Dermis microvascular lymphatic vessel endothelial cell (primary cell): ENCODE measurements at places on chromosomes 1 and 21.

GRCh38 chr1:107914119-107914765 is 50.7 kb downstream of the VAV3 start:
- no peak for DNase-seq

- DNase-seq: no peak
Observed at GRCh38 chr1:101389547-101389929, 152.7 kb downstream of the S1PR1 start.

DNA sequence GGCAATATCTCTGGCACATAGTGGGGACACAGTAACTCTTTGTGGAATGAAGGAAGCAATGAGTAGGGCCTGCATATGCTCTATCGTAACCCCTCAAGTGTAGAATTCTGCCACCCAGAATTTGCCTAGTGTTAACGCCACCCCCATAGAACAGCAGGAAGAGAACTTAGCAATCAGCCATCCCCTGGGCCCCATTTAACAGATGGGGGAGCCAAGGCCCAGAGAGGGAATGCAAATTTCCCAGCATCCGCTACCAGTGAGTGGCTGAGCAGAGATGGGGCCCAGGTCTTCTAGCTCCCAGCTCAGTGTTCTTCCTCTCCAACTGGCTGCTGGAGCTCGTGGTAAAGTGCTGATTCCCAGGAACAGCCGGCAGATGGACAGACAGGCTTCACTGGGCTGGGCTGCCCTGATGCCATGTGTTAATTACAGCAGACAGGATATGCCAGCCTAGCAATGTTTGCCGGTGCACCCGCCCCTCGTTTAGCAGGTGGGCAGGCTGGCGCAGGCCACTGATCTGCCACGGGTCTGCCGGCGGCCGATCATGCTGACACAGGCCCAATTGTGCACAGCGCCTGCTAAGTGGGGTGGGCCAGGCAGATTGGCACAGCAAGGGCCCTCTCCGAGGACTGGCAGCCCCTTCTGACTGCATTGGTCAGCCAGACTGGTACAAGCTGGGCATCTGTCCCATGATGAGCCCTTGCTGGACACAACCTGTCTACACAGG is 171.9 kb downstream of the IGSF21 start:
- DNase-seq: no peak

DNA sequence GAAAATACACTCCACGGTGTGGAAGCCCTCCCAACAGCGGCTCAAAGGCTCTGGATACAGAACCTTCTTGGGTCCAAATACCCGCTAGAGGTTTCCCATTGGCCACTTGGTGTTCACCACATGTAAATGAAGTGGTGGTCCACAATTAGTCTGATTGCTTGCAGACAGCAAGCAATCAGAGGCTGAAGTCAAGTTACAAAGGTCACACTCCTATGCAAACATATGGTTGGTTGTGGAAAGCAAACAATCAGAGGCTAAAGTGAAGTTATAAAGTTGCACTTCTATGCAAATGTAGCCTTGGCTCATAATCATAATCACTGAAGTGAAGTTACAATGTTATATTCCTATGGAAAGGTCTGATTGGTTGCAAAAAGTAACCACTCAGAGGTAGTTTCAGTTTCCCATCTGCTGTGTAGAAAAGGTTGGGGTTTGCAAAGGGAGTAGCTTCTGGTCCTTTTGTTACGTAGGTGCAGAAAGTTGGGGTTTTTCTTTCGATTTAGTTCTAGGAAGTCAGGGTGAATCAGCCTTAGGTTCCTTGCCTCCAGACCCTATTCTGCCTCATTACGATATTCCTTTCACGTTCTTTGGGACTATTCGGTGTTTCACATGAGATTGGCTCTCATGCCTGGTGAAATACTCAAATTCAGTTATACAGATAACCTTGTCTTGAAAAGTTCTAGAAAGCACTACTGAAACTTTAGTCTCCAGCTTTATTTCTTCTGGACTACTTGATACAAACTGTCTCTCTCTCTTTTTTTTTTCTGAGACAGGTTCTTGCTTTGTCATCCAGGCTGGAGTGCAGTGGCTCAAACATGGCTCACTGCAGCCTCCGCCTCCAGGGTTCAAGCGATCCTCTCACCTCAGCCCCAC is 36.7 kb upstream of the MTF2 start:
- DNase-seq: no peak

GRCh38 chr1:101089613-101090338 is 64.2 kb upstream of the DPH5 start:
- no peak for DNase-seq

DNA sequence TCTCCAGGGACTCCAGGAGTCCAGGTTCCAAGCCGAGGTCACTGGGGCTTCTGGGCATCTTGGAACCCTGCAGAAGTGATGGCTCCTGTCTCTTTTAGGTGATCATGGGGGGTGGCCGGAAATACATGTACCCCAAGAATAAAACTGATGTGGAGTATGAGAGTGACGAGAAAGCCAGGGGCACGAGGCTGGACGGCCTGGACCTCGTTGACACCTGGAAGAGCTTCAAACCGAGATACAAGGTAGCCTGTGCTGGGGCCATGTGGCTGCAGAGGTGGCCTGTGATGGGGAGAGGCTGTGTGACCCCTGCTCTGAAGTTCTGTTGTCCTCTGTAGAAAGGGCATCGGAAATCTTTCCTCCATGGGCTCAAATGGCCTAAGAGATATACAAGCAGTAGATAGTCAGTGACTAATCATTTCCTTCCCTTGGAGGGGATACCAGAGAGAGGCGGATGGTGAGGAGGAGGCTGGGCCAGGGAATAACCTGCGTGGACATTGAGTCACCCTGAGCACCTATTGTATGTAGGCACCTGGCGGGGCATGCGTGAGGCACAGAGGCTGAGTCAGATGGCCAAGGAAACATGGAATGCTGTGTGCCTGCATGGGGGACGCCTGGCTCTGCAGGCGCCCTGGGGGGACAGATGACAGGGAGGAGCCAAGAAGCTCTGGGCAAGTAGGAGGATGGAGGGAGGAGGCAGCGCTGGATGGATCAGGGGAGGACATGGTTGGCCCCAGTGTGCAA is 59.0 kb downstream of the ALPL start:
- DNase-seq: peak; percentile 69

DNA sequence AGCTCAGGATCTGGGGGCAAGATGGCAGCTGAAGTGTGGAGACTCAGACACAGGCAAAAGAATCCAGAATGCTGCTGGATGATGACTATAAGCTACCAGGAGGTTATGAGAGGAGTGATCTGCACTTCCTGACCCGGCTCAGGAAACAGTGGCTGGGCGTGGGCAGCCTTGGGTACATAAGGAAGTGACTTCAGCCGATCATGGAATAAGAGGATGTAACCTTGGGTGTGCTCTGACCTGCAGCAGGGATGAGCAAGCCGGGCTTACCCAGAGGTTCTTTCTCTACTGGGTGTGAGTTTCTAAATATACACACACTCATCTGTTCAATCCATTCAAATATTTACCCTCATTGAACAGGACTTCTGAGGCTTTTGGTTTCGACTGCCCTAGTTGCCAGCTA is 62.7 kb downstream of the CD34 start:
- DNase-seq: peak; percentile 98

DNA sequence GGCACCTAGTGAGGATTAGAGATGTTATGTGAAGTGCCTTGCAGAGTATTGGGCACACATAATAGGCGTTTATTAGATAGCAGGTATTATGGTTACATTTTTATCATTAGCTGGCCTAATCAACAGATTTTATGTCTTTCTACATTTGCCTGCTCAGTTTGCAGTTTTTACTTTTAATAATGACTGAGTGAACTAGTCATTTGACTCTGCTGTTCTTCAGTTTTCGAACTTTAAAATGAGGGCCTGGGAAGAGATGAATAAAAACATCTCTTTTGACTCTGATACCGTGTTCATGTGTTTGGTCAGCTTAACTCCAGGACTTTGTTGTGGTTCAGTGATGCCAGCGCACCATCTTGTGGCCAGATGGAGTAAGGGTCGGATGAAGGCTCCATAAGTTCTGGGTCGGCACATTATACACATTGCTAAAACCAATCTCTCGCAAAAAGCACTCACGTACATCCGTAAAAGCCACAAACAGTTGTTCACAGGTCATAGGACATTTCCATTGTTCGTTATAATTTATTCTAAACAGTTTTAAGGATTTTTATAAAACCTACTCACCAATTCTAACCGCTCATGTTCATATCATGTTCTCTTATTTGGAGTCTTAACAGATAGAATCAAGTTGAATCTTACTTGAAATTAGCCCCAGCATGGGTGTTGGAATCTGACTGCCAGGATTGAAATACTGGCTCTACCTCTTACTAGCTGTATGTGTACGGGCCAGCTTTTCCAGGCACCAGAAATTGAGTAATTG is 78.4 kb upstream of the GPR88 start:
- DNase-seq: peak; percentile 82

GRCh38 chr1:184813528-184814089 is 59.0 kb upstream of the EDEM3 start:
- DNase-seq: no peak

GRCh38 chr21:34181431-34182039 is 108.2 kb downstream of the MRPS6 start:
- DNase-seq: no peak

DNA sequence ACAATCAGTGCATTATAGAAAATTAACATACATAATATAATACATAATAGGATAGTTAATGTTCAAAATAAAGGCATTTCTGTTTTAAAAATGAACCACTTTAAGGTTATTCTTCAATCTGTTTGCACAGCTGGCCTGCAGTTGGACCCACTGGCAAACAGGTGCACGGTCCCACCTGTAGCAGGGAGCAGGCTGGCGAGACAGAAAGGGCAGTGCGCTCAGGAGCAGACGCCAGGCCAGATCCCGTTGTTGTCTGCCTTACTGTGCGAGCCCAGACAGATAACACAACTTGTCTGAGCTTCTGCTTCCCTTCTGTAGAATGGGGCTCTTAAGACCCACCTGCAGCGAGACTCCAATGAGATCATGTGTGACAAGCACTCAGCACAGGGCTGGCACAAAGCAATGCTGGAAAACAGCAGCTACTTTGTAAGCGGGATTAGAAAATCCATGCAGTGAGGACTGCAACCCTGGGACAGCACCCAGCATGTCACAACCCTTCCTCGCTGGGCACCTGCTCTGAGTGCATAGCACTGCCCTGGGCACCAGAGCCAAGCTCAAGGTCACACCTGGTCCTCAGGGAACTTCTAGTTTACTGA is 33.5 kb downstream of the VPS26C start:
- DNase-seq: no peak

DNA sequence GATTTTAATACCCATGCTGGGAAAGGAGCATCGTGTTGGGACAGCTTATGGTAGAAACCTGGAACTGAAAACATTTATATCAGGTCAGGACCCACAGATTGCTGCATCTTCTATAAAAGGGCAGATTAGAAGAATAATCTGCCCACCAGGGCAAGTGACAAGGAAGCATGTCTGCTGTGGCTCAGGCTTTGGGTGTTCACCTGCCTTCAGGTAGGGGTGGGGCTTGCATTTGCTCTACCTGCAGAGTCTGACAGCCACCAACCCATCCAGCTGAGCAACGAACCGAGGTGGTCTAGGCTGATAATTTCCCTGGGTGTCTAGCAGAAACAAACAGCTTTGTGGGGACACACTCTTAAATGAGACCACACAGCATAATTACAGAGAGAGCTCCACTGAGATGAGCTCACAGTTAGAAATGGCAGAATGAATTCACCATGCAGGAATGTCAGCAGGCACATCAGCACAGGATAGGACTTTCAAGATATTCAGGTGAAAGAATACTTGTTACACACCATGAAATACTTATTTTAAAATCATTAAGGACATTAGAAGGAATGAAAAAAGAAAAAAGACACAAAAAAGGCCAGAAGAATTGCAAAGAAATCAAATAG is 36.1 kb upstream of the B3GALT5 start:
- DNase-seq: no peak

DNA sequence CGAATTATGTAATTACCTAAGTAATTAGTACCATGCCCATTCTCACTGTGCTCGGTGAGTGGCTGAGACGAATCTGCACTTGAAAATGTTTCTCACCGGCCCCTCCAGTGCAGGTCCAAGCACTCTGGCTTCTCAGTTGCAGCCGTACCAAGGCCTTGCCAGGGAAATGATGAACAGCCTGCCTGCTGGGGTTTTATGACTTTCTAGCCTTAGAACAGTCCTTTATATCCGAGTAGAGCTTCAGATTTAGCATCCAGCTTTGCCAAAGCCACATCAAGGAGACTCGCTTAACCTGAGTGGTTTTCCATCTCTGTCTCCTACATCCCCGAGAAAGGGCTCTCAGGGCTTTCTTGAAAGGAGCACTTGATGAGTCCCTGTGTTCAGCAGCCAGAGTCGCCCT is 83.4 kb downstream of the GREM2 start:
- DNase-seq: no peak

DNA sequence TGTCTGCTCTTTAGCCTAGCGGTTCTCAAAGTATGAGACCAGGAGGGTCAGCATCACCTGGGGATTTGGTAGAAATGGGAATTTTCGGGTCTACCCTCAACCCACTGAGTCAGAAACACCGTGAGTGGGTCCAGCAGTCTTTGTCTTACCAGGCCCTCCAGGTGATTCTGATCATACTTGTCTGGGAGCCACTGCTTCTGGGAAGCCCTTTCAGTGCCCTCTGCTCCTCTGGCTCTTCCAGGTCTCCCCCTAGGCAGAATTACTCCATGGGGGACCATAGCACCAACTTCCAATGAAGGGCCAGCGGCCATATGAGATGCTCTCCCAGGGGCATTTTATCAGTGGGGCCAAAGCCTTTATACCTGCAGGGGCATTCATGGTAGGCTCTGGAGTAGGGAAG is 81.0 kb upstream of the ETV3 start:
- DNase-seq: no peak

- no peak for DNase-seq
Observed at GRCh38 chr1:165869343-165869742, 41.9 kb downstream of the UCK2 start.

- DNase-seq: no peak
Observed at GRCh38 chr1:26854906-26855305, 8.0 kb upstream of the SFN start.

DNA sequence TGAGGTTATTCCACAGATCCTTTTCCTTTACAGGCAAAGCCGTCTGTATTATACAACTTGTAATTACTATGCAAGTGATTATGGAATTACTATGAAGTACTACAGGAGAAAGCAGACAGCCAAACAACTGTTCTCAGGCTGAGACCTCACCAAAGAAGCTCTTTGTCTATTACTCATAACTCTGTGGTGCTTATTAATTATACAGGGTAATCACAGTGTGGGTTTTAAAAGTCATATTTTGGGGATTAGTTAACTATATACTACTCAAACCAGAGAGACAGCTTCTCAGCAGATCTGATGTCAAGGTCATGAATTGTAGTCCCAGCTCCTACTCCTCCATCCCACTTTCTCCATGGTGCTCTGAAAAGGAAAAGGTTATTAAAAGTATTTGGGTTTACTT is 49.6 kb downstream of the CTTNBP2NL start:
- no peak for DNase-seq

- DNase-seq: no peak
Observed at GRCh38 chr1:213291526-213291925, 240.5 kb downstream of the RPS6KC1 start.

- no peak for DNase-seq
Observed at GRCh38 chr1:235552146-235552716, 48.0 kb upstream of the B3GALNT2 start.
